ENCODE measurements at places on chromosomes 6 and 20.

DNA sequence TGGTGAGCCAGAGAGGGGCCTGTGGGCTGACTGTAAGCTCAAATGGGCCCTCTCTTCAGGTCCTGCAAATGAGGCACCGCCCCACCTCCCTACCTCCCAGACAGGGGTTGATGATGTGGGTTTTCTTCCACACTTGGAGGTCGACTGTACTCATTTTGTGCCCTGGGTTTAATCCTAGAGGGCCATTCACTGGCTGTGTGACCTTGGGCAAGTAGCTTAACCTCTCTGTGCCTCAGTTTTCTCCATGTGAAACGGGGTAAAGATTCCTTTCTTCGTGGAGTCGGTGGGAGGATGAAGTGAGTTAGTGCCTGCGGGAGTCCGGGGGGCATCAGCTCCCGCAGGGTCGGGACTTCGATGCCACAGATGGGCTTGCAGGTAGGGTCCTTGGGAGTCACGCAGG is 23.9 kb downstream of the ZBP1 start:
- DNase-seq = no peak

DNA sequence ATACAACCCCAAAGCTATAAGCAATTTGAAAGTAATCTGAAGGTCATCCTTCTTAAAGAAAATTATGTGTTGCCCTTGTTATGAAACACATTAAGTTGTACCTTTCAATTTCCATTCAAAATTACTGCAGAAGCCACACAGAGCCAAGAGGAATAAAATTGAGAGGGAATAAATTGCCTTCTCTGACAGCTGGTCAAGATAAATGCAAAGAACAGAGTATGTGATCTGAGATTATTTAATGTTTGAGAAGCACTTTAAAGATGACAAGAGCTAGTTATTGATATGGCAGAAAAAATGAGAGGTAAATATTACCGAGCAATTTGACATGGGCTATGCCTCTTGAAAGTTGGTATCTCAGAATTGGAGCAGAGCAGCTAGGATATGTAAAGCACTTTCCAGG is 61.6 kb downstream of the TRDN start:
- no peak for DNase-seq

DNA sequence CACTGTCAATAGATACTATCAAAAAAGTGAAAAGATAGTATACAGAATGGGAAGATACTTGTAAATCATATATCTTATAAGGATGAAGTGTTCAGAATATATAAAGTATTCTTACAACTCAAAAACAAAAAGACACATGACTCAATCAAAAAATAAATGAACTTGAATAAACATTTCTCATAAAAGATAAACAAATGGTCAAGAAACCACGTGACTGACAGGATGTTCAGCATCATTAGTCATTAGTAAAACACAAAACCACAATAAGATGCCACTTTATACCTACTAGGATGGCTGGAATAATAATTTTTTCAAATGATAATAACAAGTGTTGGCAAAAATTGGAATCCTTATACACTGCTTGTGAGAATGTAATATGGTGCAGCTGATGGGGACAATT is 729.1 kb upstream of the HS3ST5 start:
- no peak for DNase-seq

- DNase-seq = no peak
Measured at GRCh38 chr6:166774770-166775169, 147.7 kb upstream of the RPS6KA2 start.

DNA sequence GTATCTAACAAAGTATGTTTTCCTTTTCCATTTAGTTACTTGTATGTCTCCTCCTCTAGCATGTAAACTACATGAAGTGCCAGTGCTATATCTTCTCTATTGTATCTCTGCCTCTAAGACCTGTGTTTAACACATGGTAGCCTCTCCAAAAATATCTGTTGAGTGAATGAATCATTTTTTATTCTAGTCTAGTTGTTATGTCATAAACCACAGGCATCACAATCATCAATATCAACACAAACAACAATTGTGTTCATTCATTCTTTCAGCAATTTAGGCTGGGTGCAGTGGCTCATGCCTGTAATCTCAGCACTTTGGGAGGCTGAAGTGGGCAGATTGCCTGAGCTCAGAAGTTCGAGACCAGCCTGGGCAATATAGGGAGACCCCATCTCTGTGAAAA is 111.6 kb upstream of the EYA4 start:
- DNase-seq = no peak

GRCh38 chr6:148720897-148721296 is 25.9 kb upstream of the UST start:
- peak; percentile 22 for DNase-seq
